Natural killer cell (primary cell): ENCODE measurements at places on chromosomes 4 and X. TPM values are rescaled to one million over a fixed set of nuclear protein-coding genes. Genes with fewer than 3 reads are reported as not detected.

- DNase-seq = no peak
Observed at GRCh38 chrX:39757971-39758370, 339.8 kb downstream of the BCOR start.

GRCh38 chr4:176781739-176782100, 11.0 kb downstream of the VEGFC start:
- DNase-seq = no peak

GRCh38 chr4:184983672-184984356, 34.5 kb upstream of the HELT start:
- DNase-seq = no peak

MCUB gene
- total RNA-seq = 31.1 TPM

MFSD8 gene
- 34.0 TPM for total RNA-seq

NPY2R gene
- not detected for total RNA-seq

DNA sequence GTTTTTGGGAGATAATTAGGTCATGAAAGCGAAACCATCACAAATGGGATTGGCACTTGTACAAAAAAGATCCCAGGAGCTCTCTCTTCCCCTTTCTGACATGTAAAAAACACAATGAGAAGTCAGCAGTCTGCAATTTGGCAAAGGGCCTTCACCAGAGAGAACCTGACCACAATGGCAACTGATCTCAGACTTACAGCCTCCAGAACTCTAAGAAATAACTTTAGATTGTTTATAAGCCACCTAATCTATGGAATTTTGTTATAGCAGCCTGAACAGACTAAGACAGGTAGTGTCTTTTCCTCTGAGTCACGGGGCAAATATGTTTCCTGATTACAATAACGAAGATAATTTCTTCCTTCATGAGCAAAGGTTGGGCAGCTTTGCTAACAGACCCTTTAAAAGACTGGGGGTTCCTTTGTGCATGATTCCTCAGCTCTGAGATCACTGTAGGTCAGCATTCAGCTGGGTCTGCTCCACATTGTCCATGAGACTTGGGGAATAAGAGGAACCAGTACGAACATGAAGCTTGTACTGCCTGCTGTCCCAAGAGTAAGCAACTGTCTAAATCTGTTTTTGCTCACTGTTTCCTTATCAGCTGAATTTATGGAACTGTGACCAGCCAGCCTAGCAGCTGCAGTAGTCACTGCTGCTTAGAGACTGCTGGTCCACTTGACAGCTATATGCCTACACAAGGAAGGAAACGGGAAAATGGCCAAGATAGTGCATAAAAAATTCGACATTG, 191.6 kb downstream of the ANAPC10 start:
- DNase-seq = no peak

DNA sequence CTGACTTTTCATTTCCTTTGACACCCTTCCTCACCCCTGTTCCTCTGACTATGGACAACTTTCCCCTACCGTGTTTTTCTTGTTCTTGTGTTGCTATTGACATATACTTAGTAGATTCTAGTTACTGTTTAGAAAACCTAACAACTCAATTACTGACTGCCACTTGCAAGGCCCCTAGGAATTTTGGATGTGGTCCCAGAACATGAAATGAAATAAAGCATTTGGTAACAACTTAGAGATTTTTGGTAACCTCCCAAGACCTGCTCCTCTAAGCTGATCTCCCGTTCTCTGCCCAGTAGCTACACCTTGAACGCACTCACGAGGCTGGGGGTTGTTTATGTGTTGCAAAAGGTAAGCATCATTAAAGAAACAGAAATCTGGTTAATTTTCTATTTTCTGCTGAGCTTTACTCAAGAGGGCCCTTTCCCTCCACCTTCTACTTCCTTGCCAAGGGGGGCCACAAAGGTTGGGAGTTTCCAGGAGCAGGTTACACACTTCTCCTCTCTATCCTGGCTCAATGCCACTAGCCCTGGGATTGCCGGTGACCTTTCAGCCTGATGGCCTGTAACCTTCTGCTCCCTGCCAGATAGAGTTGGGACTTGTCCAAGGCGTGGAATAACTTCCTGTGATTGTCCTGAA, 20.5 kb downstream of the GAB3 start:
- DNase-seq = no peak

COL25A1 gene
- 0.08 TPM for total RNA-seq

DNA sequence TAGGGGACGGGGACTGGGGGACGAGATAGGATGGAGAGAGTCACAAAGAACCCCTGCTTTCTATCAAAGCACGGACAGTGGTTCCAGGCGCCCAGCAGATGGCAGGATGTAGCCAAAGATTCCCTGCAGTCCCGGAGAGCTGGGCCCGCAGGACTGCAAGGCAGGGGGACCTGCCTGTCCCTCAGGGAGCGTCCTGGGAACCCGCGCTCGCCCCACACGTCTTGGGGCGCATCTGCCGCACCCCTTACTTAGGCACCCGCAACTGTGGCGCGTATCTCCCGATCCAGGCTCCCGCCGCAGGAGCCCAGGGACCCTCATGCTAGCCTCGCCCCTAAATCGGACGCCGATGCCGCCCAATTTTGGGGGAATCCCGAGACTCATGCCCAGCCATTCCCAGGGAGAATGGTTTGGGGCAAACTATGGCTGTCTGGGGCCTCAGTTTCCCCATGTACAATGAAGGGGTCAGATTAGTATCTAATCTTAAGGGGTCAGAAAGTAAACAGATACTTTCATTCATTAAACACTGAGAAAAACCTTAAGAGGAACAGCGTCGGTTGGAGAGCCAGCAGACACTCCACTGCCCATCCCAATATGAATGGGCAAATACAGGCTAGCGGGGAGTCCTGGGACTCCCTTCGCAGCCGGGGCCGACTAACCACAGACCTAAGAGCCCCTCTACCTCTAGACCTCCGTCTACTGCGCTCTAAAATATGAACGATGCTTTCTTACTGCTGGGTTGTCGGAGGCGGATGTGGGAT, 581 bp upstream of the STK32B start:
- DNase-seq = peak; percentile 38
